ENCODE measurements at places on chromosomes 12 and 14. TPM values are rescaled to one million over a fixed set of nuclear protein-coding genes. Genes with fewer than 3 reads are reported as not detected.
A peak's percentile ranks its signal among the peaks of the same experiment; 100 is the strongest.

GRCh38 chr14:48584031-48584430, 908.6 kb upstream of the MDGA2 start:
- DNase-seq: peak; percentile 8

The NXPH4 gene
- 1.0 TPM for polyA plus RNA-seq

DNA sequence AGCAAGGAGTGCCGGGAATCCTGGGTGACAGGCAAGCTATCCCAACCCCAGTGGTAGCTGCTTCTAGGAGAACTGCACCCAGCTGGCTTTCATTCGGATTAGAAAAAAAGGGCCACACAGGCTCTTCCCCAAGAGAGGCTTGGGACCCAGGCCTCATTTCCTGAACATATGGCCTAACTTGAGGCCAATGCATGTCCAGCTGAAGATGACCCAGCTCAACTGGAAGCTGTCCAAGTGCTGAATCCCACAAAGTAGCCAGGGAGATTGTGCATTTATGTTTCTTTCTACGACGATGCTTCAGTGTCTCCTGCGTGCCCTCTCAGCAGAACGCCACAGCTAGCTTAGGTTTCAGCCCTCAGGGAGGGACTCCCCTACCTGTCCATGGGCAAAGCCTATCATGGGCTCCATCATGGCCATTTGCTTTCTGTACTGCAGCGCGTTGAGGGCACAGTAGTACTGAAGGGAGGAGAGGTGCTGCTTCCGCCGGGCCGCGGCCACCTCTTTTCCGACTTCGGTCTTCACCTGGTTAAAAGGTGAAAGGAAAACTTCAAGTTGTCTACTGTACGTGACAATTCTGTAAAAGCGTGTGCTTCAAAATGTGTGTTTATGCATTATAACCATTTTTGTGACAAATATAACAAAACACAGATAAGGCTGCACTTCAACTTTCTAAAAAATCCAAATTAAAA, 29.1 kb downstream of the APPL2 start:
- DNase-seq: no peak

DNA sequence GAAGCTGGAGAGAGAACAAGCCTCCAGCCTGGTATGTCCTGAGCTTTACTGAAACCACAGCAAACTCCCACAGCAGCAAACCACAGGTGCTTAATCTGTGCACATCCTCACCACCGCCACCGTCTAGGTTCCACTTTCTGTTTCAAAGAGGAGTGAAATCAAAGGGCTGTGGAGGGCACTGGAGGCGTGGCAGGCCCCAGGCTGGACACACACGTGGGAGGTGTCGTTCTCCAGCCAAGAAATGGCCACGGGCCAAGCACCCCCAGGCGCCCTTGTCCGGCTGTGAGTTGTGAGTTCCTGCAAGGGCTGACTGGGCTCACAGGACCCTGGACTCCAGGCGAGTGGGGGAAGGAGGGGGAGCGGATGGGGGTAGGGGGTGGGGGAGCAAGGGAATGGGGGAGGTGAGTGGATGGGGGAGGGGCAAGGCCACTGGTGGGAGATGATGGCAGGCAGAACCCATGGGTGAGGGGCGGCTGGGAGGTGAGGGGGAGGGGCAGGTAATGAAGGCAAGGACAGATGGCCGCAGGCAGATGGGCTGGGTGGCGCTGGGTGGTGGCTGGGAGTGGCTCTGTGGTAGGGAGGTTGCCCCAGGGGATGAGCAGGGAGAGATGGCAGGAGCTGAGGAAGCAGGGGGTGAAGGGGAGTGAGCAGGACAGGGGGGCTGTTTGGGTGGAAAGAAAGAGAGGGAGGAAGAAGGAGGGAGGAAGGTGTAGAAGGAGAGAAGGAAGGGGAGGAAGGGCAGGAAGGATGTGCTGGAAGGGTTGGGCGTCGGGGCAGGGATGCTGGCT, 86.7 kb downstream of the NCOR2 start:
- DNase-seq: no peak

DNA sequence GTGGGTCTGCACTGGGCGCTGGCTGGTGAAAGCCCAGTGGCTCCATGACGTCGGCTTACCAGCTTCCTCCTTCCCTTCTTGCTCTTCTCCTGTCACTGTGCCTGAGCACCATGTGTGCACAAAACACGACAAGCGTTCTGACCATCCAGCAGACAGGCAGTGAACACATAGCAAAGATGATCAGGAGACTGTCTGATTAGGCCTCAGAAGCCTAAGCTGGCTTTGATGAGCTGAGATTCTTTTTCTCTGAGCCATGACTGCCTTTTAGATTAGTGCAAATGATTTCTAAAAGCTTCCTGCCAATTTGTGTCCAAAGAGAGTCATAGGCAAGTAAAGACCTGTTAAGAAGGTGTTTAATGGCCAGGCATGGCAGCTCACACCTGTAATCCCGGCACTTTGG, 83.1 kb downstream of the AACS start:
- no peak for DNase-seq
